ENCODE measurements at places on chromosomes 4 and X.

DNA sequence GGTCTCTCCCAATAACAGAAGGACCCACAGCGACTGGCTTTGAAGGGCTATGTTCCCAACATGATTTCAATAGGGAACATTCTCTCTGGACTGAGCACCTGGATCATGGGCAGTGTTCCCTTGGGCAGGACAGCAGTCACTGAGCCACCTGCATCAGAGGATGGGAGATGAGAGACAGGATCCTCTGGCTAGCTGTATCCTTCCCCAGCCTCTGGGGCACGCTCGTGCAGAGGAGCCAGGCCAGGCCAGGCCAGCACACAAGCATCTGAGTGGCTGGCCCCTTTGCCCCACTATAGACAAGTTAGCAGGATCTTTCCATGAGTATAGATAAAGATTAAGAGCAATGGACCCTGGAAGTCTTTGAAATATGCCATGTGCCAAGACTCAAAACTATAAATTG, 66.3 kb downstream of the NEUROG2 start:
- DNase-seq, result no peak

- DNase-seq, result no peak
Observed at GRCh38 chrX:97691901-97692455, 808.3 kb downstream of the RPA4 start.

DNA sequence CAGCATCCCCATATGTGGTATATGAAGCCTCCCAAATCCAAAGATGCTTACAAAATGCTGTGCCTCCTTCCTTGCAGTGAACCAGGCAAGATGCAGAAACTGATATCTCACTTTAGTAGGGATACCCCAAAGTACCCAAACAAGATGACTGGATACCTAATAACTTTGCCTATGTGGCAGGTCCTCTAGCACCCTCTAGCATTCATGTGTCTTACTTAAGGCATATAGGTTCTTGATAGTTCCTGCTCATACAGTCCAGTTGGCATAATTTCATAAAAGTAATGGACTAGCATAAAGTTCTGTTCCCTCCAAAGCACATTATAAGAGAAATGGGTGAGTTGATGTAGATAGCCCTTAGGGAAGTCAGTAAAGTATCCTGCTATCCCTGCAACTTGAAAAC, 36.8 kb upstream of the SPP1 start:
- no peak for DNase-seq

DNA sequence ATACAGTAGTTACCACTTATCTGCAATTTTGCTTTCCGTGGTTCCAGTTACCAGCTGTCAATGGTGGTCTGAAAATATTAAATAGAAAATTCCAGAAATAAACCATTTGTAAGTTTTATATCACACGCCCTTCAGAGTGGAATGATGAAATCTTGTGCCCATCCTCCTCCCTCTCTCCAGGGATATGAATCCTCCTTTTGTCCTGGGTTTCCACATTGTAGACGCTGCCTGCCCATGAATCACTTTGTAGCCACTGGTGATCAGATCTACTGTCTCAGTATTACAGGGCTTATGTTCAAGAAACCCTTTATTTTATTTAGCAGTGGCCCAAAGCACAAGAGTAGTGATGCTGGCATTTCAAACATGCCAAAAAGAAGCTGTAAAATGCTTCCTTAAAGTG, 198.6 kb downstream of the KCNIP4 start:
- DNase-seq, result no peak

- DNase-seq, result no peak
Observed at GRCh38 chr4:124202099-124202498, 510.4 kb downstream of the ANKRD50 start.

- DNase-seq, result no peak
Observed at GRCh38 chrX:148582353-148582752, 81.9 kb downstream of the AFF2 start.

GRCh38 chr4:168815379-168816345, 194.4 kb downstream of the CBR4 start:
- DNase-seq, result no peak

DNA sequence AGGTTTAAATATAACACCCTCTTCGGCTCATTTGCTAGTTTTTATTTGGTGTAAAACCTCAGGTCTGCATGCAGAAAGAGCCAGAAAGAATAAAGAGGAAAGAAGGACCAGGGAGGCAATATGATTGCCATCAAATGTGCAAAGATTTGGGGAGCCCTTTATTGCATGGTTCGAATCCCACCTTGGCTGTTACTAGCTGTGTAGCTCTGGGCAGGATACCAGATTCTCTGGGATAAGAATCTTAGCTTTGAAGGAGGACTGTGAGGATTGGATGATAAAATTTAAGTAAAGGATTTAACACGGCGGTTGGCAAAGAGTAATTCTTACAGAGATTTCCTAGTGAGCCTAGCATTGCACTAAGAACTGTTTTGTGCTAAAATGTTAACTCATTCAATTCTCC, 510.2 kb upstream of the LCORL start:
- DNase-seq, result no peak

Measured in NCI-H2171 (cell line).